Anterior cingulate cortex (tissue), 58 donors: ENCODE measurements at places on chromosomes 6 and 20.

GRCh38 chr6:33952016-33952415 is 148.2 kb upstream of the MLN start:
- DNase-seq, result no peak

DNA sequence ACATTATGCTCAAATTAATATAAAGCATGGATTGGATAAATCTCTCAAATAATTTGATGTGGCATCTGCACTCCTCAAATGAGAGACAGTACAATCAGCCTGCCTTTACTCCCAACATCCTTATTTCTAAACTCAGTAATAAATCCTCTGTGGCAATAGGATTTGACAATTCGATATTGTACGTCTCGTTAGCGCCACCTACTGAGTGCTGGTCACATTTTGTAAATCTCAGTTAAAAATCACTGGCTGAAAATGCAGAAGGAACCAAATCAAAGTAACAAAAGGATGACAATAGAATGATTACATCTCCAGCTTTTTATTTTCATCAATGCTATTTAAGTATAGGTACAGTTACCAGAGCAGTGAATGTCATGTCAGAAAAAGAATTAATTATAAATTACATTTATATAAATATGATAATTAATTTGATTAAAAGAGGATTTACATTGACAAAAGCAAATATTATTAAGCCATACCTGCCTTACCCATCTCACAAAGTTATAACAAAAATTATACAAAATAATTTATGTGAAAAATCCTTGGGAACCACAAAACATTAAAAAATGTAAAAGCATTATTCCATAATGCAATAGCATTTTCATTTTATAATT is 20.2 kb upstream of the GJE1 start:
- DNase-seq, result peak; percentile 10

DNA sequence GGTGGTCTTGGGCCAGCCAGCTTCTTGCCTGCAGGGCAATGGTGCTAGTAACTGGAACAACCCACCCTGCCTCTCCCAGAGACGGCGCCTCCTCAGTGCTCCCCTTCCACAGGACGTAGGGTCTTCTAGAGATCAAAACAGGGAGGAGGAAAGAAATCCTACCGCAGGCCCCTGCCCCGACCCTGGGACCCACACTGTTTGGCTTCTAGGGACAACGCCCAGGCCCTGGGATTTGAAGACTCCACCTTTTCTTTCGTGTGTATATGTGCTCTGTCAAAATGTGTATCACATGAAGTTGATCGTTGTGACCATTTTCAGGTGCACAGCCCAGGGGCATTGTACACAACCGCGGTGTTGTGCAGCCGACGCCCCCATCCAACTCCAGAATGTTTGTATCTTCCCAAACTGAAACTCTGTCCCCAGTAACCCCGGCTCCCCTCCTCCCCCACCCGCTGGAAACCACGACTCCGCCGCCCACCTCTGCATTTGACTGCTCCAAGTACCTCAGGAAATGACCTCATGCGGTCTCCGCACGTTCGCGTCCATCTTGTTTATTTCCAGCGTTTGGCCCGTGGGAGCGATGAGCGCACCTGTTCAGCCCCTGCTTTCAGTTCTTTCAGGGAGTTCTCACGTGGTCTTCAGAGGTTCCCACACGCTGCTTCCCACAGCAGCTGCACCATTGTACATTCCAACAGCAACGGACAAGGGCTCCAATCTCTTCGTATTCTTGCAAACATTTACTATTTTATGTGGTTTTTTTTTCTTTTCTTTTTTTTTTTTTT is 3.4 kb upstream of the BHLHE23 start:
- DNase-seq, result no peak

- DNase-seq, result no peak
These were observed 5.9 kb downstream of the SPAG4 start for GRCh38 chr20:35621560-35621946.

DNA sequence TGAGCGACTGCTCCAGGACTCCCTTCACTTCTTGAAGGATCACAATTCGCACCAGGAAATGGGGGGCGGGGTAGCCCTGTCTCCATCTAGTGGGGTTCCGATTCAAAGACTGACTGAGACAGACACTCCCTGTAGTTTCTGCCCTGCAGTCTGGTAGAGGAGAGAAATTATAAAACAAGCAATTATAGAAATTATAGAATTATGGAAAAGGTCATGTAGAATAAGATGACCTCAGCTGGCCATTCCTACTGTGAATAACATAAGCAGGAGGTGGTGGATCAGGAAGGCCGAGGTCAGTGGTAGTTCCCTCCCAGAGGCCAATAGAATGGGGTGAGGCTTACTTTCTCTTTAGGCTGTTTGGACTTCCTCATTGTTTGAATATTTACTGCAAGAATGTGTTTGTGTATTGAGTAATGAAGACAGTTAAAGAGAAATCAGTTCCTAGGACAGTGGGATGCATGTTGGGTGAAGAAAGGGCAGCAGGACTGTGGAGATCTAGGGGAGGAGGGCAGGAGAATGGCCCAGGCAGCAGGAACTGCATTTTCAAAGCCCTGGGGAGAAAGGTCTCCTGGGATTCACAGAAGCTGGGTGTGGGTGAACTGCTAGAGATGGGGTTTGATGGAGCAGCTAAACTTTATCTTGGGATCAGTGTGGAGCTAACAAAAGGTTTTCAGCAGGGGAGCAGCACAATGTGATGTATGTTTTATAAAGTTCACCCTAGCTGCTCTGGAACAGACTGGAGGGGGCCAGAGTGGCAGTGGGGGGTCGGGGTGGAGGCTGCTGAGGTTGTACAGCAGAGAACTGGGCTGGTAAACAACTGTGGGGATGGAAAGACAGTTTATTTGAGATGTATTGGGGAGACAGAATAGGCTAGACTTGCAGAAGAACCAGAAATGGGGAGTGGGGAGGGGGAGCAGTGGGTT is 2.1 kb downstream of the ZNF341 start:
- no peak for DNase-seq

GRCh38 chr6:82553863-82554531 is 190.4 kb downstream of the TPBG start:
- DNase-seq, result no peak

GRCh38 chr6:36334832-36335459 is 1.7 kb downstream of the BNIP5 start:
- no peak for DNase-seq

DNA sequence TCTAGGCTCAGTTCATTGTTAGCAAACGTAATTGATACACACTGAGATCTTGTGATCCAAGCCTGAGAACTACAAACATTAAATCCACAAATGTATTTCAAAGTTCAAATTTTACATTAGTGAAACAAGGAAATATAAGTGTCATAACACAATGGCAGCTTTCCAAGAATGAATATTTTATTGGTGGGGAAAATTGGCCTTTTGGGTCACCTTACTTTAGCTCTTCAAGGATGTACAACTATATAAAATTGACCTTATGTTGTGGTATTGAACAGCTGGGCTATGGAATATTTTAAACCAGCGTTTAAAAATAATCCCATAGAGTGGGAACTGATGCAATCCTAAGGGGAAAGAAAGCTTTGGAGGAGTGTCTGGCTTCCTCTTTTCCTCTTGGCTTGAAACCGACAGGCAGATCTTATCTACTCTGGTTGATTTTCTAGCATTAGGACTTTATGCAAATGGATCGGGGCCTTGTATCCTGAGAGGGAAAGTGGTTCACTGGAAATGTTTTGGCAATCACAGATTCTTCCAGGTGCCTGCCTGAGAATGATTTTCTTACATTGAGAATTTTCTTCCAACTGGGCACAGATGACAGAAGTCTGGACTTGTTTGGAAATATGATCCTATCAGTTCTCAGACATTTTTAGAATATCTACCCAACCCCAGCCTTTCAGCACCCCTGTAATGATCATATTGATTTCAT is 184.8 kb upstream of the ECI2 start:
- no peak for DNase-seq

- DNase-seq, result no peak
These were observed 57.2 kb downstream of the TMEM200A start for GRCh38 chr6:130423044-130423443.

DNA sequence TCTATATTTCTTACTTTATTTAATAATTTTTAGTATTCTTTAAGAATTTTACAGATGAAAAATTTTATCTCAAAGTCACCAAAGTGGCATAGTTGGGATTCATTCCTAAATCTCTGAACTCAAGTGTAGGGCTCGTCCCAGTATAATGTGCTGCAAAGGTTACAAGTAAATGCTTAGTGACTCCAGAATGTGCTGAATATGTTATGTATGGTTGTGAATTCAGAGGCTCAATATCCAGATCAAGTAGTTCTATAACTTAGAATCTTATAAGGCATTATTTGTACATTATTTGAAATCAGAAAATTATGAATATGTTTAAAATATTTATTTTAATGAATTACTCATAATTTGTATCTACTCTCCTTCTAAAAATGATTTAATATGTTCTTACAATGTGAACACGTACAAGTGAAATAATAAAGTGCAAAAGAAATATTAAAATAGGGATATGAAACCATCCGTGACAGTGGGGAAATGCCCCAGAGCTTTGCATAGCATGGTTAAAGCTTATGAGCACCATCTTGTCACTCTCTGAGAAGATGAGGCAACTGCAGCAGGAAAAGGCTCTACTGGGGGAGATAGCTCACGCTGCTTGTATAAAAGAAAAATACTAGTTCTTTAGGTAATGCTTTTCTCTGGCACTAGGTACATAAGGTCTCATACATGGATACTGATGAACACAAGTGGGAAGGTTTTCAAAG is 259.0 kb downstream of the FOXC1 start:
- DNase-seq, result no peak

DNA sequence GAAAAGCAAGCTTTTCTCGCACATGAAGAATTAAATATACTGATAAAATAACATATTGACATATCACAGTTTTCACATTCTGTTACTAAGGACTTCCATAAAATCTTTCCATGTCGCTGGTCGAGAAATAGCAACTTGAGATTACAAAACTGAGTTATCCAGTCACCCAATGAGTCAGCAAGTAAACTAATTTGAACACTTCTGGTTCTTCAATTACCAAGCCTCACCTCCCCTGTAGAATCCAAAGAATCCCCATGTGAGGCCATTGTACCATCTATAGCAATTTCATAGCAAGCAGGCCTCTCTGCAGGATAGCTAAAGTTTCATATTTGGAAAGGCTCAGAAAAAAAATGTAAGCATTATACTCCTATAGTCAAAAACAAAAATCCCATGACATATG is 87.3 kb downstream of the PKHD1 start:
- no peak for DNase-seq

DNA sequence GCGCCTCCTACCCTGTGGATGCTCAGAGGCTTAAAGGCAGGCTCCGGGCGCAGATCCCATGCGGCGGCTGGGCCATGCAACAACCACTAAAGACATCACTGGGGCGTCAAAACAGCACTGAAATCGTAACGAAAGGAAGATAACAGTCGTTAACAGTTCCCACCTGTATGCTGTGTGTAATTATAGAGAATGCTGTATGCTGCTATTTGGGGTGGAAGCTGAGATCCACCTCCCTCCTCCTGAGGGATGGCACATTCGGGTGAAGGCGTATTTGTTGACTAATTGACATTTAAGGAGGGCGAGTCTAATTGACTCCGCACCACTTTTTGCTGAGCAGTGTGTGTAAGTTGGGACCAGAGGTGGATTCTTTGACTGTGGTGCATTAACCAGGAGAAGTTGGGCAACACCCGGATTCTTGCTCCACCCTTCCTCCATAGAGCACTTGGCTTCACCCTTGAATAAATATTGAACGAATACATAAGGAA is 687 bp downstream of the SLC35A1 start:
- no peak for DNase-seq

DNA sequence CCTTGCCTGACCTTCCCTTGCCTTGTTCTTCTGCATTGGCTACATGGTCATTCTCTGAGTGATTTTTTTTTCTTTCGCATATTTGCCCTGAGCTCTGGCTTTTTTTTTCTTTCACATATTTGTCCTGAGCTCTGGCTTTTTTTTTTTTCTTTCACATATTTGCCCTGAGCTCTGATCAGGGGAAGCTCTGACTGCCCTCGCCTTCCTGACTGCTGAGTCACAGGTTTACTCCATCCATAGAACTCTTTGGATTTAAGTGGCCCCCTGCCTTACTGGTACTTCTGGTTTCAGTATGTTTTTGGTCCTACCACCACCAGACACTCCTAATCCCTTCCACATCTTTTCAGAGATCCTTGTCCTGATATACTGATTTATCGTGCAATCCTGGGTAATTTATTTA is 201.1 kb downstream of the OGFRL1 start:
- no peak for DNase-seq

- DNase-seq, result no peak
These were observed at the start of gene TGM2 for GRCh38 chr20:38165089-38165965. TSS of gene TGM2 (minus strand) at chr20:38165270. CDS start at chr20:38165198, 72 bp downstream.

DNA sequence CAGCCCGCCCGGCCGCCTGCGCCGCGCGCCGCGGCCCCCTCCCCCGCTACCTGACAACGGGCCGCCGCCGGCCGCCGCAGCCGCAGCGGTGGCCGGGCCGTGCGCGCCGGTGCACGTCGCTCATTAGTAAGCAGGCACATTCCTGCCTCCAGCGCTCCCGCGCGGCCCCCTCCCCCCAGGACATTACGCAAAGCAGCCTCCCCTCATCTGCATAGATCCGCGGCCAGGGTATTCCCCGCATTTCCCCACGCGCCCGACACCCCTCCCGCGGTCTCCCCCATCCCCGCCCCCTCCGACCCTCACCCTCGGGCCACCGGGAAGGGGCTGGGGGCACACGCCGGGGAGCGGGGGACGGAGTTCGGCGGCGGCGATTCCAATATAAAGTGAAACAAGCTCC is at the start of gene HIVEP2:
Gene HIVEP2, minus strand, starts transcription at position 128 of the 397 bp plus-strand sequence. CDS start 170,438 bp downstream, outside the sequence.
- peak; percentile 82 for DNase-seq

GRCh38 chr20:16930656-16931055 is 182.5 kb downstream of the OTOR start:
- no peak for DNase-seq

GRCh38 chr6:18845896-18846295 is 458.7 kb downstream of the RNF144B start:
- no peak for DNase-seq

- peak; percentile 19 for DNase-seq
These were observed 17.5 kb downstream of the PPARD start for GRCh38 chr6:35359744-35360348.

GRCh38 chr20:14801591-14802325 is 464.3 kb upstream of the FLRT3 start:
- no peak for DNase-seq

DNA sequence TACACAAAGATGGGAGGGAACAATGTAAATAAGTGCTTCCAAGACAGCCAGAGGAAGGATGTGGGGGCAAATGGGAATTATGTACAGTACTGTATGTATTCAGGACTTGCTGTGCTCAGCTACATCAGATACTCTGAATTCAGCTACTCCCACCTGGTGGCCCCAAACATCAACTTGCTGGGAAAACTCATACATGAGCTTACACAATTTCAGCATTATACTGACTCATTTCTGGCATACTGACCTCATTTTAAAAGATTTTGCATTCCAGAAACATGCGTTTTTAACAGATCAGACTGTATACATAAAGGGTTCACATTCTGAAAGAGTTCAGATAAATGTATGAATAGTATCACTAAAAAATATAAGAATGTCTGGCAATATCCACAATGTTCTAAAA is 59.7 kb downstream of the GPX5 start:
- DNase-seq, result no peak

DNA sequence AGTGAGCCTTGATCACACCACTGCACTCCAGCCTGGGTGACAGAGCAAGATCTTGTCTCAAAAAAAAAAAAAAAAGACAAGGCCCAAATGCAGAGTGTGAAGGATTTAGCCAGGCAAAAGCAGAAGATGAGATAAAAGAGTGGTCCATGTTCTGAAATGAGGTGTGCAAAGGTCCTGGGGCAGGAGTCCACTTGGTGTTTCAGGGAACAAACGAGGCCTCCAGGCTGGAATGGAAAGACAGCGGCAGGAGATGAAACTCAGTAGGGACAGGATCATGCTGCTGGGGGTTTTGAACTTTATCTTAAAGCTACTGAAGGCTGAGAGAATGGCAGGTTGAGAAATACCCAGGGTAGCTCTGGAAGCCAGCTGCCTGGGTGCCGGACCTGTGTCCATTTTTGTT is 178.2 kb downstream of the ZMYND8 start:
- no peak for DNase-seq
